Mesenchymal stem cell (in vitro differentiated cells and primary cell): ENCODE measurements at places on chromosomes 6 and 20.

DNA sequence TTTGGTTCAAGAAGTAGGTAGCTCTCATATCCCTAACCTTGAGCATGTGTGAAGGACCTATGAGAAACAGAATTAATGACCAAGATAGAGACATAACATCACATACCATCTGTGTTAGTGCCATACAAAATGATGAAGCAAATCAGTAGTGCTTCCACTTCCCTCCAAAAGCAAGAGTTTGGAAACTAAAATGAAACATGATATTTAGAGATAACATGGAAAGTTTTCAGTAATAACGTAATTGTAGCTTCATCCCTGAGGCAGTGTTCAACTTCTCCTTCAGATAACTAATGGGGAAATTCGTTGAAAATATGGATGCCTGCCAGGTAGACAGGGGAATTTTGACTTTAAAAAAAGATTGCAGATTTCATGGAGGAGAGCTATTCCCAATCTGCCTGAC lies 248.4 kb upstream of the IRAK1BP1 start:
- no peak for DNase-seq

DNA sequence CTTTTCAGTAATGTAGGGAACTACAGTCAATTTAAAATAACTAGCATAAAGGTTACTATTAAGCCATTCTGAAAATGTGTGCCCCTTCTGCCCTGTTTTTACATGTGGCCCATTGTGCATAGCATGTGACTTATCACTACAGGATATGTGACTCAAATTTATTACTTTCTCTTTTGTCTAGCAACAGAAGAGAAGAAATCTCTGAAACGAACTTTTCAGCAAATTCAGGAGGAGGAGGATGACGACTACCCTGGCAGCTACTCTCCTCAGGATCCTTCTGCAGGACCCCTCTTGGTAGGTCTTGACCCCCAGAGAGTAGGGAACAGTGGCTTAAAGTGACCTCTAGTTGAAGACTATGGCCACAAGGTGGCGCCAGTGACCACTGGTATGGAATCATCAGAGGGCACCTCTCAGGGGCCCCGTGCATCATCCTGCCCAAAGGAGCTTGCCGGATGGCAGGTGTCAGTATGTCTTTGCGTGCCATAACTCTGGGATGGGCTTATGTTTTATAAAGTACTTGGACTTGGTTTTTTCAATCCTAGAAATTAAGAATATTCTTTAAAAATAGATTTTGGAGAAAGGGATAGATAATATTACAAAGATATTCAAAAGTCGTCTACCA lies 23.9 kb downstream of the RPRD1B start:
- DNase-seq = peak; percentile 81

GRCh38 chr6:5378331-5378730 lies 117.0 kb downstream of the FARS2 start:
- DNase-seq = no peak

DNA sequence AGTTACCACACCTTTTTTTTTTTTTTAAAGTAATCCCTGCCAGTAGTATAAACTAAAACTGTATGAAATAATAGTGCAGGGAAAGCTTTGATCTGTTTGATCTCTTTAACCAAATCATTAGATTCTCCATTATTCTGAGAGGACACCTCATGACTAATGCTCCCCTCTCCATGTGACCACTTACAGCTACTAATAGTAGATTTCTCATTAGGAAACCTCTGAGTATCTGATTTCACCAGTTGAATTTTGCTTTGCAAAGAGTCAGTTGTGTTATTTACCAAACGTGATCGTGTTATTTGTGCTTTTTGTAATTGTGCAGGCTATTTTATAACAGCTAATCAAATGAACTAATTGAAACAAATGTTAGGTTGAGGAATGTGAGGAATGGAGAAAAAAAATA lies 12.5 kb downstream of the CASP8AP2 start:
- peak; percentile 45 for DNase-seq

- no peak for DNase-seq
Measured at GRCh38 chr6:95543798-95544197, 33.5 kb upstream of the MANEA start.

DNA sequence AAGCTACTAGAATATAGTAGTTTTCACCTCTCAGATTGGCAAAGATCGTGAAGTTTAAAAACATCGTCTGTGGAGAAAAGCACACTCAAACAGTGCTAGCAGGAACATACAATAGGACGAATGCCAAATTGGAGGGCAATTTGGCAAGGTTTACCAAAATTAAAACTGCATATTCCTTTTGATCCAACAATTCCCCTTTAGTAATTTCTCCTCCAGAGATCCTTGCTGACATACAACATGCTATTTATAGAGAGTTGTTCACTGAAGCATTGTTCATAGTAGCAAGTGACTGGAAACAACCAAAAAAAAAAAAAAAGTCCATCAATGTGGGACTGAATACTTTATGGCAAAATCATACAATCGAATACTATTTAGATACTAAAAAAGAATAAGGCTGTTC lies 202.2 kb downstream of the ATXN1 start:
- no peak for DNase-seq

DNA sequence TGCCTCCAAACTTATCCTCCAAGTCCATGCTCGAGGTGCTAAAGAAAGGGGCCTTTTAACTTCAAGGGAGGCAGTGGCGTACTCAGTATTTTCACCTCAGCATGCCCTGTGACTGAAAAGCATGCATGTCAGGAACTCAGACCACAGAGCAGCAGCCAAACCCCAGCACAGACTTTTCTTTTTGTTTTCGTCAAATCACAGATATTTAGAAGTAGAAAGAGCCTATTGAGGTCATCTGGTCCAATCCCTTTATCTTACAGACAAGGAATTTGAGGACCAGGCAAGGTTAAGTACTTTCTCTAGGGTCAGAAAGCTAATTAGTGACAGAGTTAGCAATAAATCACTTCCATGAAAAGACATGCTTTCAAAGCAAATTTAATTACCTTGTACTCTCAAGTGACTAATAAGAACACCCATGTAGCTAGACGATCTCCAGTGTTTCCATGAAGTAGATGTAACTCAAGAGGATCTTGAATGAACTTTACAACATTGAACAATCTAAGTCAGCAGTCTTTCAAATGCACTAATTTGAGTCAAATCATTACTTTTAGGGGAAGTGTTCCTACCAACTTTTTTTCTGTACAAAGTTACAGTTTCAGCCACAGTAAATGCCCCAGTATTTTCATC lies 35.9 kb downstream of the MOXD1 start:
- peak; percentile 47 for DNase-seq

DNA sequence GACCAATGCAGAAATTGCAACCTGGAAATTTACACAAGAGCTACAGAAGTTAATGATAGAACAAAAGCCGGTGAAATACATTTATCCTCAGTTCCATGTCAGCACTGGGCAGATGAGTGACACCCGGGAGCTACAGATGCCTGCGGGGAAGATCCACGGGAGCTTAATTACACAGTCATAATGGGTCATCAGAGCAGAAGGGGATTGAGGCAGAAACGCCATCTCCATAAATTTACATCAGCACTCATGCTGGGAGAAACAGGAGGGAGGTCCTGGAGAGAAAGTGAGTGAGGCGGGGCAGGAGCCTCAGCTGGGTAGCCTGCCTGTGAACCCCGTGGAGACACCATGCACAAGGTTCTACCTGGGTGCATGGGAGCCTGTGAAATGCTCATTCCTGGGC lies 37.6 kb upstream of the CST7 start:
- no peak for DNase-seq
